NCI-H1417 treated with DMSO at 0.1 percent for 48 hours (cell line): ENCODE measurements at places on chromosomes 2 and 18.

DNA sequence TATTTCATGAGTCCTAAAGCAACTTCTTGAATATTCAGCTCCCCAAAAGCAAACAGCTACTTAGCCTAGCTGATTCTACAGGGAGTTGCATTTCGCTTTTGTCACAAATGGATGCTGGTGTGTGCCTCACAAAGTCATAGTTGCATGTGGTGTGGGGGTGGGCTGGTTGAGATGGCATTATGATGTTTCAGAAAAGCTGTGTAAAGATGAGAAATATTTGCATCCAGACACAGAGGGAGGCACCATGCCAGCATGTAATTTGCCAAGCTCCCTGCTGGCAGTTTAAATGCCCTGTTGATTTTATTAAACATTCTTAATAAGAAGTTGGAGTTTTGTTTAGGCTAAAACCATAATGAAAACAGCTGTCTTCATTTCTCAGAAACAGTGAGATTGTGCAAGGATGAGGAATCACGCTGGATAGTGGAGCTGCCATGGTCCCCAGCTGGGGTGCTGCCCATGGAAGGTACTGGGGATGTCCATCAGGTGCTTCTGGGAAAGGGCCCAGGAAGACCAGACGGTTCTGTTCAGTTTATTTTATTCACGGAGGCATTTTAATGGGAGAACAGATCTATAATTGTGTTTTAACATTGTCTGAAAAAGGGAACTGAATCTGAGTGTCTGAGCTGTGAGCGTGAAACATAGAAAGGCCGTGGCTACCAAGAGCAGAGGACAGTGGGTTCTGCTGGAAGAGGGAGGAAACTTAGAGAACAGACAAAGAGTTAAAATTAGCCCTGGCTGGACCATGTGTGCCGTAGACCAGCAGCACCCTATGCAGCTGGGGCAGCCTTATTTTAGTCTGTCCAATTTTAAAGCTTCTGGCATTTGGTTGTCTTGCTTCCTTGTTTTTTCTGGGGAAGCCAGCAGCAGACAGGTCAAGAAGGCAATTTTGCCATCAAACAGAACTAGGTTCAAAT is 177.1 kb downstream of the FAM210A start:
- DNase-seq: no peak

DNA sequence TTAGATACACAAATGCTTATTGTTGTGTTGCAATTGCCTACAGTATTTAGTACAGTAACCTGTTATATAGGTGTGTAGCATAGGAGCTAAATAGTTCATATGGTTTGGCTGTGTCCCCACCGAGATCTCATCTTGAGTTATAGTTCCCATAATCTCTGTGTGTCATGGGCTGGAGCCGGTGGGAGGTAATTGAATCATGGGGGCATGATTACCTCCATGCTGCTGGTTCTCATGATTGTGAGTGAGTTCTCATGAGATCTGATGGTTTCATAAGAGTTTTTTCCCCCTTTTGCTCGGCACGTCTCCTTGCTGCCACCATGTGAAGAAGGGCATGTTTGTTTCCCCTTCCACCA is 190.5 kb upstream of the SESTD1 start:
- DNase-seq: no peak

DNA sequence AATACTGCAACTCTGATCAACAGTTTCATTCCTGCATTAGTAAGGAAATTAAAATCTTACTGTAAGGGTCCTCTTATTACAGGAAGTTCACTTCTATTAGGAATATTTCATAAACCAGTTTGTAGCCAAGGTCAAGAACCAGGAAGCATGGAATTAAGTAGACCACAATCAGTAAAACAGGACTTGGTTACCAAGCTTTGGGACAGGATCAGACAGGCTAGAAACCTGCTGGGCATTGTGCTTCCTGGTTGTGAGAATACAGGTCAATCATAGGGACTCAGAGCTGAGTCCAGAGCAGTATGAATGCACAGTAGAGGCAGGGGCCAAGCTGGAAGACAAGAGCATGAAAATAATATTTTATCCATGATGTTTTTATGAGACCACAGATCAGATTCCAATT is 248.0 kb downstream of the IKZF2 start:
- DNase-seq: no peak

DNA sequence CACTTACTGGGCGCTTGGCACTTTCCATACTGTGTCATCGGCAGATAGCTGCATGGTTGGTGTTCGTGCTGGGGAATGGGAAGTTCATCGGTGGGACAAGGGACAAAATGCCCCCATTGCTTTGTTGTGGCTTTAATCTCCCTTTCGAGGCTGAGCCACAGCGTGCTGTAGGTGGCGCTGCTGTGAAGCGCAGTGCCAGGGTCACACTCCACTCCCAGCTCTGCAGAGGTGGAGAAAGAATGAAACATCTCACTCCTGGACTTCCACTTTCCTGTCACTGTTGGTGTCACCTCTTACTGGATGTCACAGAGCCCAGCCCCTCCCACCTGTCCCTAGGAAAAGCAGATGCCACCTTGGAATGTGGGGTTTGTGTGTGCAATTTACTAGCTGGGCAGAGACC is 8.7 kb downstream of the TYMS start:
- DNase-seq: no peak

GRCh38 chr2:128261245-128262128 is 57.2 kb downstream of the HS6ST1 start:
- DNase-seq: no peak

- no peak for DNase-seq
These were observed 24.8 kb upstream of the CRIM1 start for GRCh38 chr2:36330473-36331395.

GRCh38 chr18:8303151-8303755 is 306.0 kb upstream of the RAB12 start:
- no peak for DNase-seq

DNA sequence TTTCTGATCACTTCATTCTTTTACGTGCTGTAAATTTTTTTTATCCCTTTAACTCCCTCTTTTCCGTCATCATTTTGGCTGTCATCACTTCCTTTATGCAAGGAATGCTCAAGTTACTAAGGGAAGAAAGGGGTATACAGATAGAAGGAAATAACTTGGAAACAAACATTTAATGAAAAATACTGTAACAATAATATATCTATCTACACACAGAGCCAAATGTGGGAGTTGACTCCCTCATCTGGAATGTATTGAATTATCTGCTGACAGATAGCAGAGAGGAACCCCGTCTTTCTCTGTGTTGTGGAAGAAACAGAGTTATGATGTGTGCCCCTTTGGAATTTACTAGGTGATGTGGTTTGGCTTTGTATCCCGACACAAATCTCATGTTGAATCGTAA is 182.5 kb upstream of the NXPH2 start:
- DNase-seq: no peak

DNA sequence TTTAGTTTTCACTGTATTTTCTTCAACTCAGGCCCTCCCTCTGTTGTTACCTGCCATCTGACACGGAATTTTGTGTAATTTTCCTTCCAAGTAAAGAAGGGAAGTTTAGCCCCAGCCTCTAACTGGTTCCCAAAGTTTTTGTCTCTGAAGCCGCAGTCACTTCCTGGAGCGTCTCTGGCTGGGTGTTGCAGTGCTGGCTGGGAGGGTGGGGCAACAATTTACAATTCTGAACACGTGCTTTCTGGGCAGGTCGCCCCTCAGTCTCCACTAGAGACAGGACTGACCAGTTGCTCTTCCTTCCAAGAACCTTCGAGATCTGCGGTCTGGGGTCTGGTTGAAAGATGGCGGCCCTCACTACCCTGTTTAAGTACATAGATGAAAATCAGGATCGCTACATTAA is 3.5 kb downstream of the CNDP2 start:
- DNase-seq: no peak

DNA sequence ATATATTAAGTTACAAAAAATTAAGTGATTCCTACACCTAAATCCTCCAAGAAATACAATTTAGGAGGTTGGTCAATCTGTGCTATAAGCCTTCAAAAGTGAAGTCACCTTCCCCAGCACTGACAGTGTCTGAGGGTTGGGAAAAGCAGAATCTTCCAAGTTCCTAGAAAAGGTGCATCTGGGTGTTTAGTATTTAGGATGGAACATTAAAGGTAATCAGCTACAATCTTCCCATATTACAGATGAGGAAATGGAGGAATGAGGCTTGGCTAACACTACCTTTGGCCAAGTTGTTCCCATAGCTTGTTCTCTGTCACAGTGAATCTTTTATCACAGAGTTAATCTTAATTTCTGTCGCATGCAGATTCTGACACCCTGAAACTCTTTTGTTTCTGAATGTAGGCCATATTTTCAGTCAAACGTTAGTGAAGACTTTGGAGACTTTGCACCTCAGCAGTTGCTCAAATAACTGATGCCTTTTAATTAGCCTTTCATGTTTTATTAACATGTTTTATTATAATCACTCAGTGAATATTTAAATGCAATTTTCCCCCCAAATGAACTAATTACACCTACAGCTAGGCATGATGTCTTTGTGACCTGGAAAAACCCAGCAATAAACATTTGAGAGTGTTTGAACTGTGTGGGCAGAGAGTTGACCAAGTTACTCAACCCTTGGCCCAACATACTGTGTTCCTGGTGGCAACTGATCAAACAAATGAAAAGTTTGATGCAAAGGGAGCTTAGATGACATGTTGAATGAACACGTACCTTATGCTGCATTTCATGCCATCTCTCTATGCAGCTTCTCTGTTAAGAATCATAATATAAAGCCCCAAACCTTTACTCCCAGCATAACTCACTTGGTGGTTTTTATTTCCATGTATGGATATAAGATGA is 17.6 kb downstream of the FN1 start:
- no peak for DNase-seq

DNA sequence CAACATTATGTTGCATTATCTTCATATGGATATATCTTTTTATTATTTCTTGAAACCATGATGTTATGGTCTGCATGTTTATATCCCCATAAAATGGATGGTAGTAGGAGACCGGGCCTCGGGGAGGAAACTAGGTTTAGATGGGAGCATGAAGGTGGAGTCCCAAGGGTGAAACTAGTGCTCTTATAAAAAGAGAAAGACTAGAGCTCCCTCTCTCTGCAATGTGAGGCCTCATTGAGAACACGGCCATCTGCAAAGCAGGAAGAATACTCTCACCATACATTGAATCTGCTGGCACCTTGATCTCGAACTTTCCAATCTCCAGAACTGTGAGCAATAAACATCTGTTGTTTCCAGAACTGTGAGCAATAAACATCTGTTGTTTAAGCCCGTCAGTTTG is 64.0 kb downstream of the NXPH2 start:
- no peak for DNase-seq

GRCh38 chr2:174561972-174562370 is 35.6 kb downstream of the WIPF1 start:
- DNase-seq: no peak

GRCh38 chr2:109615637-109616144 is 1.5 kb downstream of the SOWAHC start:
- DNase-seq: no peak

- DNase-seq: peak; percentile 5
These were observed 195.5 kb downstream of the ANKRD30BL start for GRCh38 chr2:131966256-131966655.

DNA sequence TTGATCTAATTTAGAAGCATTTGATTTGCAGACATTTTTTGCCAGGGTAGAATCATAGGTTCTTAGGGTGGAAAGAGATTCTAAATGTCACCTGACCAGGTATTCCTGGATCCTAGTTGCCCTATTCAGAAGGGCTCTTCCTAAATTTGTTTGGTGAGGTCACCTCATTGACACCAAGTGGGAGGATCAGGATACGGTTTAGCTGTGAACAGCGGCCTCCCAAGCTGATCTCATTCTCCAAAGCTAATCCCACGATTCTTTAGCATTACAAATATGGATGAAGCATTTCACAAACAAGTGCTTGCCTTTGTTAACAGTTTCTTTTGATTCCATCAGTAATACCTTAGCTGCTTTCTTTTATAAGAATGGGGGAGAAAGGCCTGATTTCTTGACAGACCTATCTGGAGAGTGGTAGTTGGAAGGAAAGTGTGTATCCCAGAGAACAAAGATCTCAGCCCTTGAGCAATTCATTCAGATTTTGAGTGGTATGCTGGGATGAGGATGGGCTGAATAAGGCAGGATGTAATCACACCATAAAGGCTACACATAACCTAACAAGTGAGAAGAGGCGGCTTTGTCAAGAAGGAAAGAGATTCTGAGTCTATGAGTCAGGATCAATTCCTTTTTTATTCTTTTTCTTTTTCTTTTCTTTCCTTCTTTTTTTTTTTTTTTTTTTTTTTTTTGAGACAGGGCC is 16.6 kb downstream of the KCTD1 start:
- no peak for DNase-seq

DNA sequence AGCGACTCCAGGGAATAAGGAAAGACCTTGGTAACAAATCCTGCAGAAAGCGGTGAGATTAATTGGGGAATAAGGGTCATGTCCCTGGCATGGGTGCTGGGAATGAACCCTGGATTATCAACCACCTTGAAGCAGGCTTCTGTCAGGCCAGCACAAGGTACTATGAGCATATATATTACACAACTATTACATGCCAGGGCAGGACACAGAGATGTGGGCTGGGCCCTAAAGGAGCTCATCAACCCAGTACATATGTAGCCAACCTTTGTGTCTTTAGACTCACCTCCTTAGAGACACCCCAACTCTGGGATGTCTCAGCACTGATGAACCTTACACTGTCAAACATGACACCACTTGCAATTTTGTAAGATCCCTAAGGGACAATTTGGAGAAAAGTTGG is 3.4 kb downstream of the SFXN5 start:
- no peak for DNase-seq

GRCh38 chr2:240165034-240165433 is 24.6 kb upstream of the OTOS start:
- DNase-seq: no peak

DNA sequence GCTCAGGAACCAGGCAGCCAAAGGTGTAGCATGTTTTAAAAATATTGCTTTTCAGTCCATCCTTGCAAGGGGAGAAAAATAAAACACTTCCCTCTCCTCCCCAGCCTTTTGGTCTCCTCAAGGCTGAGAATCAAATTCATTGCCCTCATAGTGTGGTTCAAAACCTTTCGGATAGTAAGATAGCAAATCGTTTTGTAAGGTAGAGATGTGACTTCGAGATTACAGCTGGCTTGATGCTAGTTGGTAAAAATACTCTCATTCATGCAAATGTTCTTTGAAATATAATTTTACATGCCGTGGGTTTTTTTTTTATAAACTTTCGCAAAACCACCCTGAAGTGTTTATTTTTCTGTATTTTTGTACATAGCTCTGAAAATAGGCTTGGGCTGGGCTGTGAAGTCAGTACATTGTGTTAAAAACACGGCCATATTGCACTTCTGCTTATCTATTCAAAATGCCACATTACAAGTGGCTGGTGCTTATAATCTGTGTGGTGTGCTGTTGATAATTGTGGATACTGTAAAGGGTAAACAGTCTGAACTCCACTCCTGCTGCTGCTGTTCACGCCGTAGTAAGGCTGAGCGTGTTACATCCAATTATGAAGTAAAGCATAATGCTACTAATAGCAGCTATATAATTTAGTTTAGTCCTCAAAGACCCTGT is 172.0 kb upstream of the SIX3 start:
- peak; percentile 77 for DNase-seq
